Activated naive CD4-positive, alpha-beta T cell treated with anti-CD3 and anti-CD28 coated beads, Interleukin-2, amount 10 ng/mL, durations not matched to agents 5 hours and 36 hours (primary cell): ENCODE measurements at places on chromosomes 2 and 18. TPM values are rescaled to one million over a fixed set of nuclear protein-coding genes. Genes with fewer than 3 reads are reported as not detected.

CSRNP3 gene
- total RNA-seq = not detected

LIMS2 gene
- 51.7 TPM for total RNA-seq

MREG gene
- total RNA-seq = 11.3 TPM

SERPINB11 gene
- total RNA-seq = not detected

ANKRD62 gene
- not detected for total RNA-seq

MYCN gene
- total RNA-seq = 0.20 TPM

OTX1 gene
- total RNA-seq = not detected

NLRC4 gene
- total RNA-seq = not detected

SESTD1 gene
- 12.6 TPM for total RNA-seq

GPR39 gene
- not detected for total RNA-seq

C2orf72 gene
- total RNA-seq = 0.65 TPM

SLC35F6 gene
- 17.9 TPM for total RNA-seq

KCNK3 gene
- total RNA-seq = not detected

SLC4A3 gene
- not detected for total RNA-seq

MAP3K19 gene
- not detected for total RNA-seq

KCNE4 gene
- not detected for total RNA-seq

DCDC2C gene
- not detected for total RNA-seq

TCF4 gene
- total RNA-seq = 1.3 TPM

SETBP1 gene
- 3.1 TPM for total RNA-seq

DYNC2LI1 gene
- 3.1 TPM for total RNA-seq

KLHL41 gene
- not detected for total RNA-seq

NPPC gene
- not detected for total RNA-seq

HOXD13 gene
- total RNA-seq = not detected

GMCL1 gene
- 26.7 TPM for total RNA-seq

RBM43 gene
- total RNA-seq = 5.5 TPM

SERPINB3 gene
- not detected for total RNA-seq

CYTIP gene
- 334 TPM for total RNA-seq

ACVR1C gene
- 2.1 TPM for total RNA-seq

TTN gene
- 11.0 TPM for total RNA-seq

CXCR4 gene
- 259 TPM for total RNA-seq

LMAN1 gene
- 84.1 TPM for total RNA-seq

POTEI gene
- total RNA-seq = not detected
